ENCODE measurements at places on chromosomes 6 and 20. TPM values are rescaled to one million over a fixed set of nuclear protein-coding genes. Genes with fewer than 3 reads are reported as not detected.

PLA2G7 gene
- 0.36 TPM for total RNA-seq

FKBP1A gene
- total RNA-seq = 154 TPM

EDN3 gene
- not detected for total RNA-seq

TRIM40 gene
- total RNA-seq = not detected

TBXT gene
- not detected for total RNA-seq

KIAA0408 gene
- total RNA-seq = 1.8 TPM

SALL4 gene
- total RNA-seq = 3.5 TPM

LAMA5 gene
- 2.2 TPM for total RNA-seq

GRCh38 chr6:132764370-132764769 lies 6.7 kb upstream of the VNN2 start:
- DNase-seq = peak; percentile 62

GRCh38 chr20:13231031-13231752 lies 10.1 kb downstream of the ISM1 start:
- DNase-seq = peak; percentile 93

GRCh38 chr20:59152559-59153354 lies 10.9 kb upstream of the ZNF831 start:
- no peak for DNase-seq

DNA sequence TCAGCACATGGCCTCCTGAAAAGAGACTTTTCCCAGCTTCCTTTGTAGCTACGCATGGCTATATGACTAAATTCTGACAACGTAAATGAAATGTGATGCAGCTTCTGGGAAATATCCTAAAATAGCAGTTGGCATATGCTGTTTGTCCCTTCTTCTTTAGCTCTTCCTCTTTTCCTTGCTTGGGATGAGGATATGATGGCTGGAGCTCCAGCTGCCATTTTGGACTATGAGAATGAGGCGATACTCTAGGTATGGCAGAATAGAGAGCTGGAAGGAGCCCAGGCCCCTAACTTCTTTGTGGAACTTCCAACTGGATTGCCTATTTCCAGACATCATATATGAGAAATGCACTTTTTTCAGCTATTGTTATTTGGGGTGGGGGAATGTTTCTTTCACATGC lies 5.3 kb upstream of the ZFP64 start:
- no peak for DNase-seq

- DNase-seq = no peak
Observed at GRCh38 chr6:85114581-85114935, 335.3 kb upstream of the NT5E start.

- no peak for DNase-seq
Observed at GRCh38 chr6:139829576-139829975, 455.1 kb upstream of the CITED2 start.

DNA sequence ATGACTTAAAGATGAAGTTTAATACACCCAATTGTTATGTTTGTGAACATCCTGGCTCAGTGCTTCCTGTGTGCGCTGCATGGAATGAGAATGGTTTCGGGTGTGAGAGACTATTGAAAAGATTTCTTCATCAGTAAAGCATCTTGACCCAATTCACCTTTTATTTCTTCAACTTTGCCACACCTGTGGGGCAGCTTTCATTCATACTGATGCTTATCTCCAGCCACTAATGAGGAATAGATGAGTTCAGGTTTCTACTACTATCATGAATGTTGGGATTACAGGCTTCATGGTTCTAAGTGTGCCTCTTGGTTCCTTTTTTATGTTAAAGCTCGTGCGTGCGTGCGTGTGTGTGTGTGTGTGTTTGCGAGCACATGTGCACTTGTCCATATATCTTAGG lies 373.7 kb upstream of the SOX4 start:
- DNase-seq = no peak

GRCh38 chr6:156279261-156279969 lies 497.8 kb upstream of the ARID1B start:
- no peak for DNase-seq

DNA sequence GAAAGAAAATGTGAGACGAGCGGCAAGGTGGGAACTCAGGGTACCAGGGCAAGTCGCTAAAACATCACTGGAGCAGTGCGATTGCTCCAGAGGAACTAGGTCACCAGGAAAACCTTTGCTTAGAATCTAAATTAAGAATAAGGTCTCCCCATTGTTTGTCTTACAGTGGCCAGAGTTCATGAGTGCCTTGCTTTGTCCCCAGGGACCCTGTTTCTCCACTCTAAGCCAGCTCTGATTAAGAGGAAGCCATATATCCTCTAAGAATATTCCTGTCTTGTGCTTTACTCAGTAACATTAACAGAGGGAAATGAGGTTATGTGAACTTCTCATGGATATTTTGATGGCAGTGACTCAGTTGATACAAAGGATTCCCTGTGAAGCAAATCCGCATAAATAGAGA lies 305.8 kb downstream of the CD83 start:
- no peak for DNase-seq

DNA sequence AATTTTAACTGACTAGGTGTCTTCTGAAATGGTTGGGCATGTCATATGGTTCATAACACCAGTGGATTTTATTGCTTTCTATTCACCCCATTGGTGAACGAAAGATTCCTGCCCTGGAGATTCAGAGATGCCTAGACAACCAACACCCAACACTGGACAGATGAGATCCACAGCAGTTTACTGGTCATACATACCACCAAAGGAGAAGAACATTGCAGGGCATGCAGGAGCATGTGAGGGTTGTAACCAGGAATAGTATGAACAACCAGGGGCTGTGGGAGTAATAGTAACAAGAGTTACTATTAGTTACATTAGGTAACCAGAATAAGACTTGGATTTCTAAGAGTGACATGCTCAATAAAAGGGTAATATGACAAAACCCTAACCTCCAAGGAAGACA lies 77.8 kb upstream of the FABP7 start:
- no peak for DNase-seq

DNA sequence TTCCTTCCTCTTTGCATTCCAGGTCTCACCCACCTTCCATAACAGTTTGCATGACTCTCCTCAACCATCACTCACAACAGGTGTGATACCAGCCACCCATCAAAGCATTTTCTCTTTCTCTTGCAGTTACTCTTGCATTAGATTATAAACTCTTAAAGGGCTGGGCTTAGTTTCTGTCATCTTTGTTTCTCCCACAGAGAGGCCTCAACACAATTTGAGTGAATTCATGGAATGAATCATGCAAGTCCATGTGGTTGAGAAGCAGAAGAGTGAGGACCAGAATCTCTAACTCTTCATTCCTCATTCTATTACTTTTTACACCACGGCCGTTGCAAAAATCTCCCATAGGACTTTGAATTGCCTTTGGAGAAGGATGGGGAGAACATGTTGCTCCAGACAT lies 31.4 kb downstream of the OGFRL1 start:
- DNase-seq = no peak

- no peak for DNase-seq
Observed at GRCh38 chr6:153623496-153623895, 415.5 kb upstream of the OPRM1 start.

GRCh38 chr20:48910347-48910781 lies 11.1 kb upstream of the ARFGEF2 start:
- no peak for DNase-seq

GRCh38 chr6:88268508-88268907 lies 102.4 kb upstream of the CNR1 start:
- DNase-seq = no peak

- DNase-seq = no peak
Observed at GRCh38 chr6:108822401-108822800, 25.8 kb upstream of the ARMC2 start.

- peak; percentile 92 for DNase-seq
Observed at GRCh38 chr6:33192671-33193602, 670 bp upstream of the COL11A2 start.

GRCh38 chr6:91782802-91783201 lies 1195.9 kb upstream of the MAP3K7 start:
- DNase-seq = no peak

- DNase-seq = peak; percentile 84
Observed at GRCh38 chr6:72418495-72418894, 203.4 kb upstream of the KCNQ5 start.

DNA sequence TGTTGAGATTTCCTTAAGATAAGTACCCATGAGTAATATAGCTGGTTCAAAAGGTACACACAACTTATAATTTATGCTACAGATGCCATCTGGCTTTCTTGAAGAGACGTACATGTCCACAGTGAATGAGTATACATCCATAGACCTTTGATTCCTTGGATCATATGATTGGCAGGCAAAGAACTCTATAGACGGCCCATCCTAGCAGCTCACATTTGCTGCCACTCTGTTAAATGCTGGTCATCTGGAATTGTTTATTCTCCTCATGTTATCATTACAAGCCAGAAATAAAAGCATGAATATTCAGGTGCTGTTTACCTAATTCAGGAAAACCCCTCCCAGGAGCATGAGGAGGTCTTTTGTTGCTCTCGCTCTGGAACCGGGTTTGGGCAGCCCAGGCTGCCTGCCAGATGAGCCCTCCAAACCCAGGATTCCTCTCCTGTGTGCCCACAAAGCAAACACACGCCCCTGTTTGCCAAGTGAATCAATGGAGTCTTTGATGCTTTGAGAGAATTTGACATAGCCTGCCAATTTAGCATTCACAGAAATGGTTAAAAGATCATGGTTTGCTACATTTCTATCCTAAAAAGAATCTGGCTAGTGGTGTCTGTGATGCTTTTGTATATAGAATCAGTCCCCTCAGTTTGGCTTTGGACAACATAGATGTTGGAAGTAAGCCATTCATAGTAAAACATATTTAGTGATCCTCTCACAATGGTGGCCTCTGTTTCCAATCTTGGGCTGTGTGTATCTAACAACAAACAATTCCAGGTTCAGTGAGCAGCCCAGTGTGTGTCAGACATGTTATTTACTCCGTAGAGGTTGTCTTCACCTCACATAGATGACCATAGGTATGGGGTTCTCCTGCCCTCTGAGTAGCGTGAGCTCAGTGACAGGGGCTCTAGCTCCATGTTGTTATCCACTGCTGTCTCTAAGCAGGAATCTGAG lies 17.5 kb upstream of the PLCG1 start:
- no peak for DNase-seq

GRCh38 chr6:114445846-114446245 lies 103.0 kb upstream of the HS3ST5 start:
- DNase-seq = no peak

DNA sequence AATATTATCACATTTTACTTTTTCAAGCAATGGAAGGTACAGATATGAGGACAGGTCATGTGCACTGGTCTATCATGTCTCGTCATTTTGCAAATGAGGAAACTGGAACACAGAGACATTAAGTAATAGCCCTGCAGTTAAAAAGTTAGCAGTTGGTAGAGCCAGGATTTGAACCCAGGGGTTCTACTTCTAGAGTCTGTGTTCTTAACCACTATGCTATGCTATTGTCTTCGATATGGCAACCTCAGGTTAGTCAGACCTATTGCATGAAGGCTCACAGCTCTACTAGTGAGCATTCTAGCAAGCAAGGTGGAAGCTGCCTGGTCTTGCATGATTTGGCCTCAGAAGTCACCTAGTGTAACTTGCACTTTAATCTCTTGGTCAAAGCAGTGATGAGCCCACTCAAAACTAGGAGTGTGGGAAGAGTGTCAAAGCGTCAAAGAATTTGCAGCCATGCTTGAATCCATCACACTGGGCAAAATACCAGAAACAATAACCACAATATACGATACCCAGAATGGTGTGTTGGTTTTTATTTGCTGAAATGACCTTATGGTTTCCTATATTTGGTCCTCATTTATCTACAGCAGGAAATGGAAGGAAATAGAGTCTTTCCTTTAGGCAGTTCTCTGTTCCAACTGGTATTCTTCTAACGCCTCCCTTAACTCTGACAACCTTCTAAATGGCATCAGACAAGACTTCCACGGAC lies 20.4 kb upstream of the BMP2 start:
- no peak for DNase-seq

- no peak for DNase-seq
Observed at GRCh38 chr6:101711518-101711917, 318.0 kb downstream of the GRIK2 start.

DNA sequence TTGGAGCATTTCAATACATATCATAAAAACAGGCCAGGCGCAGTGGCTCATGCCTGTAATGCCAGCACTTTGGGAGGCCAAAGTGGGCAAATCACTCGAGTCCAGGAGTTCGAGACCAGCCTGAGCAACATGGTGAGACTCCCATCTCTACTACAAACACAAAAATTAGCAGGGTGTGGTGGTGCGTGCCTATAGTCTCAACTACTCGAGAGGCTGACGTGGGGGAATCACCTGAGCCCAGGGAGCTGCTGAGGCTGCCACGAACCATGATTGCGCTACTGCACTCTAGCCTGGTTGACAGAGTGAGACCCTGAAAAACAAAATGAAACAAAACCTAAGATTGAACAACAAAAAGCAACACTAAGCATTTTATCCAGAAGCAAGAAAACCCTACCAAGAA lies 47.2 kb downstream of the BACH2 start:
- no peak for DNase-seq

- no peak for DNase-seq
Observed at GRCh38 chr6:17816921-17817611, 110.3 kb upstream of the NUP153 start.

DNA sequence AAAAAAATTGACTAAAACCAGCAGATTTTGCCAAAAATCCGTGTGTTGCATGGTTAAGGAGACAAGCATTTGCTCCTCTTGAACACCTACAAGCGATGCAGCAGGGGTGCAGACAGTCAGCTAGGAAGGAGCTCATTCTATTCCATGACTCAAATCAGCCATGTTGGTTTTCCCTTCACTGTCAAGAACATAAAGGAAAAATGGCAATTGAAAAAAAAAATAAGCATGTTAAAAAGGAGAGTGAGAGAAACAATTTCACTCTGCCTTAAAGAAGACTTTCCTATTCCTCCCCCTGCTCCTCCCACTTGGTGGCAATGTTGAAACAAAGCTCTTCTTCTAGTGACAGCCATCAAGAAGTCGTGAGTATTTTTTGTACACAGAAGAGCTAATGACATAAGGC lies 115.4 kb downstream of the MTFR2 start:
- no peak for DNase-seq

- peak; percentile 94 for DNase-seq
Observed at GRCh38 chr6:27890445-27891319, 21.5 kb downstream of the OR2B2 start.

DNA sequence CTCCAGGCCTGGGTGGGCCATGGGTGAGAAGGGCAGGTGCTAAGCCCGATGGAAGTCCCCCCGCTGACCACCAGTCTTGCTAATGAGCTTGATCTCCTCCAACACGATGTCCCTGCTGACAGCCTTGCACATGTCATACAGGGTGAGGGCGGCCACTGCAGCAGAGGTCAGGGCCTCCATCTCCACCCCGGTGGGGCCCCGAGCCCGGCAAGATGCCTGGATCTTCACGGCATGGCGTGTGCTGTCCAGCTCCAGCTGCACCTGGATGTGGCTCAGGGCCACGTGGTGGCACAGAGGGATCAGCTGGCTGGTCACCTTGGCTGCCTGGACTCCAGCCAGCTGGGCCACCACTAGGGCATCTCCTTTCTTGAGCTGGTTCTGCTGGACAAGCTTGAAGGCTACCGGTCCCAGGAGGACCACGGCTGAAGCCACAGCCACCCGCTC lies 27.9 kb downstream of the MOCS1 start:
- no peak for DNase-seq

- no peak for DNase-seq
Observed at GRCh38 chr20:35327074-35327976, 35.1 kb upstream of the FAM83C start.

DNA sequence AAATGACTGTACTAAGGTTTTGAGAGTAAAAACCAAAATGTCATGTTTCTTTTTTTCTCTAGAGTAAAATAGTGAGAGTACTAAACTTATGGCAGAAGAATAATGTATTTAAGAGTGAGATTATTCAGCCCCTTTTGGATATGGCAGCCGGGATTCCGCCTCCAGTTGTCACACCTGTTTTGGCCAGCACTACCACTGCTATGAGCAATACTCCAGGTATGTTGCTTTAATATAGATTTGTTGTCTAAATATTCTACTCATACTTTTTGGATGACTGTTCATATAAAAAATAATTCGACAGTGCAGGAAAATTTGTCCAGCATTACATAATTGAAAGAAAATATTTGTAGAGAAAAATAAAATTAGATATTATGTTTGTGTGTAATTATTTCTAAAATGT lies 59.5 kb downstream of the SCAF8 start:
- DNase-seq = no peak
